Stimulated activated CD4-positive, alpha-beta T cell treated with anti-CD3 and anti-CD28 coated beads, Interleukin-12 subunit alpha, Interleukin-12 subunit beta, amount 100 ng/mL, for 24 hours (primary cell): ENCODE measurements at places on chromosomes 2 and 18.

DNA sequence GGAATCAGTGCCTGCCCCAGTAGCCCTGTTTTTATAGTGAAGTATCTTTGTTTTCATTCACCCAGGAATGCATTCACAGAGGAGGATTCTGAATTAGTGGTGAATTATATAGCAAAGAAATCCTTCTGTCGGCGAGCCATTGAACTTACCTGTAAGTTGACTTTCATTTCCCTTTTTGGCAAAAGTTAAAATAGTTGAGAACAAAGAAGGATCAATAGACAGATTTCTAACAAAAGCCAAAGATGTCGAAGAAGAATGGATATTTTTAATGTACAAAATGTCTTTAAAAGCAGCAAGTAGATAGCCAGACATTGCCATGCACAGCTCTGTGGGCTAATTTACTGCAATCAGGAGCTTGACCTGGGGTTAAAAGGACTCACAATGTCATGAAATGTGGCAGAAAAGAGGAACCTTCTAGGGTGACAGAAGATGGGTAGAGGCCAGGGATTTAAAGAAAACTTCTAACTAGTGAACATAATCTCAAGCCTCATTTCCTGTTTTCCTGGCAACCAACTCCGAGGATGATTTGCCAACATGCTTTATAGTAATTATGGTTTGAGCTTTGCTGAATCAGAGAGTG lies 53.8 kb upstream of the TMEM87B start:
- no peak for DNase-seq

DNA sequence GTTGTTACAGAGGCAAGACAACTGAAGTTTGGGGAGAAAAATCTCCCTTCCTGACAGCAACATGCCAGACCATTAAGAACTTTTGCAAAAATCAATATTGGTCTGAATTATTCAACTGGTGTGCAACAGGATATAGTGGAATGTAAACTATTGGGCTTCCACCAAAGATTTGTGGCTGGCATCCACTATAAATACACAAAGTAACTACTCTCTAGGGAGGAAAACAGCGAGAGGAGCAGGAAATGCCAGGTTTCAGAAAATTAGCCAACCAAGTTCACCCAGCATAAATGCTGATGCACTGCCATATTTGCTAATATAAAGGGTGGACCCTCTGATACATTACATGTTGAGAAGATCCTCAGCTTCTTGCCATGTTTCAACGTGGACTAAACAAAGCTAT lies 267.6 kb upstream of the LYPD1 start:
- no peak for DNase-seq

DNA sequence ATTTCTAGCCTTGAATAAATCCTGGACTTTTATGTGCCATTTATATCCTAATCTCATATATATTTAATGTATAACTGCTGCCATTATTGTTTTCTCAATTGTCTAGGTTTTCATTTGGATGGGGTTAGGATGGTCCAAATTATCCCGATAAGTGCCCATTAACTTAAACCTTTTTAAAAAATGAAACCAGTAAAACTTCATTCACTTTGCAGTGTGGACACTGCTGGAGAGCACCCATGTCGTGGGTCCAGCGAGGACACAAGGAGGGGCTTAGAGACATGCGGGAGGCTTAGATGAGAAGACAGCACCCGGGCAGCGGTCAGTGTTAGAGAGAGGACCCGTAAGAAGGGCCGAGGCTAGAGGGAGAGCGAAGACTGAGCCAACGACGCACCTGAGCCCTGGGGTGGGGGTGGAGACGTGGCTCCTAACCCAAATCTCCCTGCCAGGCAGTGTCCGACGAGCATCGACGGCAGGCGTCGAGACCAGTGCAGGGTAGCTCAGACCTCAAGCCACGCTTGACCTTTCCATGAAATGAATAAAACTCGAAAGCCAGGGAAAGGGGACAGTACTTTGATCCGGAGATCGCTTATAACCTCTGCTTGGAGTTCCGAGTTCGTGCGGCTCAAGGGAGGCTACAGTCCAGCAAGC lies 9.0 kb upstream of the EN1 start:
- DNase-seq = no peak

- no peak for DNase-seq
Measured at GRCh38 chr2:3727397-3728045, 24.1 kb downstream of the DCDC2C start.

GRCh38 chr2:240726876-240727275 lies 35.2 kb downstream of the AQP12A start:
- DNase-seq = no peak

- no peak for DNase-seq
Measured at GRCh38 chr2:220521551-220521950, 894.1 kb downstream of the SLC4A3 start.

- no peak for DNase-seq
Measured at GRCh38 chr2:189022492-189022891, 48.3 kb downstream of the COL3A1 start.
